ENCODE measurements at places on chromosomes 4 and X. TPM values are rescaled to one million over a fixed set of nuclear protein-coding genes. Genes with fewer than 3 reads are reported as not detected.

DNA sequence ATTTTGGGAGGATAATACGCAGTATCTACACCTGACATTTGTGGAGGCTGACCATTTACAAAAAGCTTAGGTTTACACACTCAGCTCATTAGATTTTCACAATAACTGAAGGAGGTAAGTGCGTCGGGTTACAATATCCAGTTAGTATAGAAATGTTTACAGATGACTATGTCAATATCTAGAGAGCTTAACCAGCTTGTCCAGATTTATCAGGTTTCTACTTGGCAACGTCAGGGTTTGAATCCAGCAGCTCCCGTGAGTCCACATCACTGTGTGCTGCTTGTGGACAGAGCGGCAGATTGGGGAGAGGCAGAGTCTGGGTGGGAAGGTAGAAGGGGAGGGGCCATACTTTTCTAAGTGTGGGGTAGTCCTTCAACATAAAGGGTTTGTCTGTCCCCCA, 28.3 kb downstream of the ARHGAP10 start:
- DNase-seq, result no peak

DNA sequence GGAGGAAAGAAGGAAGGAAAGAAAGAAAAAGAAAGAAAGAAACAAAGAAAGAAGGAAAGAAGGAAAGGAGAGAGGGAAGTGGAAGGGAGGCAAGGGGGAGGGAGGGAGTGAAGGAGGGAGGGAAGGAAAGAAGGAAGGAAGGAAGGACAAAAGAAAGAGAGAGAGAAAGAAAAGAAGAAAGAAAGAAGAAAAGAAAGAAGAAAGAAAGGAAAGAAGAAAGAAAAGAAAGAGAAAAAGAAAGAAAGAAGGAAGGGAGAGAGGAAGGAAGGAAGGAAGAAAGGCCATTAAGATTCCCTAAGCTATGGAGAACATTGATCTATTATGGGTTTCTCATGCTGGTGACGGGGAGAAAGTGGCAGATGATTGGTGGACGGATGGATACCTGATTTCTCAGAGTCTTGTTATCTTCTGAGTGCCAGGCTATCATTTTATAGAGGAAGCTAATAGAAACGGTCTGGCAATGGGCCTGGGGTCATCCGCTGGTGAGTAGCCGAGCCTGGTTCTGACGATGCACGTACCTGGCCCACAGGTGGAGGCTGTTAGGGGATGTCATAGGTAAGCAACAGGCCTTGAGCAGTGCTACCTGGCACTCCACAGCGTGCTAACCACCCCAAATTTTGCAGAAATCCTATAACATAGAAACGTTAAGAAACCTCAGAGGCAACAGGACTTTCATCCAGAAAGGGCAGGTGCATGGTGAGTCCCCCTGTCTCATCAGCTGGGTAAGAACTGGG, 142.9 kb downstream of the SHOX start:
- DNase-seq, result no peak

GRCh38 chr4:10085828-10086505, 30.6 kb downstream of the WDR1 start:
- DNase-seq, result no peak

GRCh38 chrX:117854806-117855205, 261.8 kb downstream of the KLHL13 start:
- DNase-seq, result no peak

- no peak for DNase-seq
Observed at GRCh38 chr4:71020611-71021010, 27.2 kb downstream of the DCK start.

DNA sequence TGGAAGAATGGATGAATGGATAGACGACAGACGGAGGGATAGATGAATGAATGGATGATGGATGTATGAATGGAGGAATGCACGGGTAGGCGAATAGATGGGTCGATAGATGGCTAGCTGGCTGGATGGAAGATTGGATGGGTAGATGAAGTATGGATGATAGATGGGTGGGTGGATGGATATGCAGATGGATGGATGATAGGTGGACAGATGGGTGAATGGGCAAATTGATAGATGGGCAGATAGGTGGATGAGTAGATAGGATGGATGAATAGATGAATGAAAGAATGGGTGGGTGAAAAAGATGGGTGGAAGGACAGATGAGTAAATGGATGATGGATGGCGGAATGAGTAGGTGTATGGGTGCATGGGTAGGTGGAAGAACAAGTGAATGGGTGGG, 57.3 kb downstream of the EVC2 start:
- DNase-seq, result no peak

GRCh38 chrX:15322072-15322471, 6.6 kb upstream of the ASB11 start:
- no peak for DNase-seq

DNA sequence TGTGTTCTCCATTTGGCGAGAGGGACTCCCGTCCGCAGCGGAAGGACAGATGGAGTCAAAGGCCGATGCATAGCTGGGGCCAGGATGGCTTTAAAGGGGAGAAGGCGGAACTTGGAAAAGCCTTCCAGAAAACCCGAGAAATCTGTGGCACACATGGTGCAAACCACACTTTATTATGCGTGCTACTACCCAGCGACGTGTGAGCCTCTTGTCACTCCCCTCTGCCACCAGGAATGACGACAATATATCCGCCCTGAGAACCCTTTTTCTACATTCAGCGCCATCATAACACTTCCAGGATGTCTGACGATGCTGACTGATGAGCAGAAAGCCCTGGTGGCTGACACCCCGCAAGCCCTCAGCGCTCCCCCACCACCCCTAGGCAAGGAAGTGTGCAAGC, 689 bp upstream of the DCHS2 start:
- no peak for DNase-seq

DNA sequence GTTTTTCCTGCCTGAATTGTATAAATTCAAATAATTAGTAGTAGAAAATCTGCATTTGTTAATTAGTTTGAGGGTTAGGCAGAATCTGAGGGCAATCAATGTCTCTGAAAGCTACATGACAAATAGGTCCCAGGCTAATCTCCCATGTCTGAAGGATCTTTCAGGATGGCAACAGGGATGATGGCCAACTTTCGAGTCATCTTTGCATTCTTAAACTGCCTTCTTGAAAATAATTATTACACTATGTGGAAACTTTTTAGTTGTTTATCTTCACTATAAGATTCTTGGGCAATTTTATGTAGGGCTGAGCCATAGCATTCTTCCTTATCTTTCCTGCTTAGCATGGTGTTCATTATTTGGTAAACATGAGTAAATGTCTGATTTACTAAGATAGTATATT, 490.3 kb upstream of the EPHA5 start:
- no peak for DNase-seq

GRCh38 chr4:8202108-8203051, 3.3 kb downstream of the SH3TC1 start:
- no peak for DNase-seq

DNA sequence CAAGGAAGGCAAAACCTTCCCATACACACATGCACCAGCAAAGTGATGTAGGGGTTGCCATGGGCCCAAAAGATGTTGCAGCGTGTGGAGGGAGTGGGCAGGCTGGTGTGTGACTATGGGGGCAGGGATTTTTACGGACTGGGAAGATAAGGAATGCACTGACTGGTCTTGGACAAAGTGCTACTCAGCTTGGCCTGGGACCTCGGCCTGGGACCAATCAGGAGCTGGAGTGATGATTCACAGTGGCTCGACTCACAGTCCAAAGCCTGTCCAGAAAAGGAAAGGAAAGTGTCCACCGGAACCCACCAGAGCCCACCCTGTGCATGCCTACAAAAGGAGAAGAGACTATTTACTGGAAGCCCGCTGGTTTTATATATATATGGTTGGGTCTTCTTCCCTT, 567.0 kb upstream of the GNPDA2 start:
- DNase-seq, result no peak

The NAP1L2 gene
- 0.26 TPM for polyA plus RNA-seq

The PLP1 gene
- 15.8 TPM for polyA plus RNA-seq

The AMTN gene
- 0.58 TPM for polyA plus RNA-seq

The PHOX2B gene
- polyA plus RNA-seq, result not detected

The CTAG1B gene
- not detected for polyA plus RNA-seq

The DGKK gene
- polyA plus RNA-seq, result not detected

Data from right lung (tissue), 10 donors.